NCI-H187 treated with DMSO at 0.1 percent for 48 hours (cell line): ENCODE measurements at places on chromosomes 1 and 21.

DNA sequence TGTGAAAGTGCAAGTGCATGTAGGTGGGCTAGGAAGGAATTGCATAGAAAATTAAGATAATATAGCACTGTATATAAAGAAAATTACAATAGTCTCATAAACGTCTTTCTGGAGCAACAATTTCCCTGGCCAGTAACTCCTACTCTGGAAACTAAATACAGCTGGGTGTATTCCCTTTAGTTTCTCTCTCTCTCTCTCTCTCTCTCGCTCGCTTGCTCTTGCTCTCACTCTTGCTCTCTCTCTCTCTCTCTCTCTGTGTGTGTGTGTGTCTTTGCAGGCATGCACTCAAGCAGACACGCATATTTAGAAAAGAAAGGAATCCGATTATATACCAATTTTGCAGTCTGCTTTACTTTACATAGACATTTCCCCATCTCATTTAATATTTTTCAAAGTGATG lies 14.7 kb downstream of the S100A10 start:
- no peak for DNase-seq

GRCh38 chr1:243963571-243963970 lies 87.5 kb upstream of the ZBTB18 start:
- no peak for DNase-seq

DNA sequence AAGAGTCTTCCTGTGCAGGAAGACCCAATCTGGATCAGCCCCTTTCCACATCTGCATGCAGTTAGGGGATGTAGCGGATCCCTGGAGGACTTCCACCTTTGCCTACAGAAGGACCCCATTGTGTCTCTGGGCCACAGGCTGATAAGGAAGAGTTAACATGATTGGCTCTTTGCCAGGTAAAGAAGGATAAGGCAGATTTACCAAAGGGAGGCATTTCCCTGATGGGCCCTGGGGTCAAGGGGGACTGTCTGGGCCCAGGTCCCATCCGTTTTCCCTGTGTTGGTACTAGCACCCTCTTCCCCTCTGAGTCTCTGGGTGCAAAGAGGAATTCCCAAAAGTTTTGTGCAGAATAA lies 29.1 kb downstream of the SLC26A9 start:
- DNase-seq: no peak

DNA sequence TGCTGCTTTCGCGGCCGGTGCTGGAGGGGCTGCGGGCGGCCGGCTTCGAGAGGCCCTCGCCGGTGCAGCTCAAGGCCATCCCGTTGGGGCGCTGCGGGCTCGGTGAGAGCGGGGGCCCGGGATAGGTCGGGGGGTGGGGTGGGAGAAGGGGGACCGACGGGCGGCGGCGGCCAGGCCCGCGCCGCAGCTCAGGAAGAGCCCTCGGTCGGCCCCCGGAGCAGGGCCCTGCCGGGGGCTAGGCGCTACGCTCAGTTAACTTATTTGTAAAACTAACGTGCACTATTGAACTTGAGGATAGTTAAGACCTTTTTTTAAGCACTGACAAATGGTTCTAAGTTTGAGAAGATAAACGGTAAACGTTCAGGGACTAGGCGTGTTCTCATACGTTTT lies 418 bp downstream of the DDX20 start:
- DNase-seq: no peak

DNA sequence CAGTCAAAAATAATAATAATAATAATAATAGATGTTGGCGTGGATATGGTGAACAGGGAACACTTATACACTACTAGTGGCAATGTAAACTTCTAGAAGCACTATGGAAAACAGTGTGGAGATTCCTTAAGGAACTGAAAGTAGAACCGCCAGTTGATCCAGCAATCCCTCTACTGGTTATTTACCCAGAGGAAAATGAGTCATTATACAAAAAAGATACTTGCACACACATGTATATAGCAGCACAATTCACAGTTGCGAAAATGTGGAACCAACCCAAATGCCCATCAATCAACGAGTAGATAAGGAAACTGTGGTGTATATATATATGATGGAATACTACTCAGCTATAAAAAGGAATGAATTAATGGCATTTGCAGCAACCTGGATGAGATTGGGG lies 176.0 kb downstream of the PLPP3 start:
- DNase-seq: no peak

- no peak for DNase-seq
Observed at GRCh38 chr1:212281590-212281989, 3.6 kb upstream of the PPP2R5A start.

- DNase-seq: no peak
Observed at GRCh38 chr1:159091607-159092031, 15.1 kb upstream of the AIM2 start.
